NCI-H2081 treated with DMSO at 0.1 percent for 48 hours (cell line): ENCODE measurements at places on chromosomes 2 and 18.

DNA sequence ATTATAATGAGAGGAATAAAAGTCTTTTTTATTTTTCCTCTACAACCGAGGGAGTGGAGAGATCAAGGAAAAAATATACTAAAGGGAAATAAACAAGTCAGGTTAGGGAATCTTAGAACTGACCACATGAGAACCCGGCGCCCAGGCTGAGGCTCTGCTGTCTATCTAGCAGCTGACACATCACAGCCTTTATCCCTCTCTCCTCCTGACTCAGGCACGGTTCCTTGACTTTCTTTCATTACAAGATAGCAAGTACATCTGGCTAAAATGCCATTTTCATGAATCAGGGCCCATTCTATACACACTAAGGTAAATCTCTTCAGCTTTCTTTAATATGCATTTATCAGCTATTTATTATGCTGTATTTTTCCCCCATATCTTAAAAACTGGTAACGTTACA is 296.0 kb downstream of the TMX3 start:
- no peak for DNase-seq

GRCh38 chr2:215931256-215931903 is 82.0 kb downstream of the MREG start:
- DNase-seq, result peak; percentile 9

DNA sequence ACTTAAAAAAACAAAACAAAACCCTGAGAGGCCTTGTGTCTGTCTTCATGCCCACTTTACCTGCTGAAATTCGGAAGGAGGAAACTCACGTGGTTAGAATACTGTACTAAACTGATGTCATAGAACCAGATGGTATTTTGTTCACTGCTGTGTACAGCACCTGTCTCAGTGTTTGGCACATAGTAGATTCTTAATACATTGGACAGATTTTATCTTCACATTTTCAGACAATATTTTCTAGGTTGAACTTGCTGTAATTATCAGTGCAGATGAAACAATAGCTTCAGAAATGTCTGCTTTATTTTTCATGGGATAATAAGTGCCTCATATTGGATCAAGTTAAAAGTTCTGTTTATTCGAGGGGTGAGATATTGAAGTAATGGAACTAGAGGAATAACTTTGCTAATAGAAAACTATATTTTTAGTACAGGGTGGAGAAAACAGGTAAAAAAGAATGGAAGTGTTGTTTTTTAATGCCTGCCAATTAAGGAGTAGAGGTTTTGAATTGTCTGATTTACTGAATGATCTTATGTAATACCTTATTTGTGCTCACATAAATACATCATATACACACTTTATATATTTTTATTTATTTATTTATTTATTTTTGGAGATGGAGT is 23.7 kb downstream of the DDX1 start:
- no peak for DNase-seq

- DNase-seq, result no peak
These were observed 531.8 kb downstream of the ZEB2 start for GRCh38 chr2:143988082-143988481.

- DNase-seq, result no peak
These were observed 1.7 kb downstream of the FOSL2 start for GRCh38 chr2:28394331-28394877.

DNA sequence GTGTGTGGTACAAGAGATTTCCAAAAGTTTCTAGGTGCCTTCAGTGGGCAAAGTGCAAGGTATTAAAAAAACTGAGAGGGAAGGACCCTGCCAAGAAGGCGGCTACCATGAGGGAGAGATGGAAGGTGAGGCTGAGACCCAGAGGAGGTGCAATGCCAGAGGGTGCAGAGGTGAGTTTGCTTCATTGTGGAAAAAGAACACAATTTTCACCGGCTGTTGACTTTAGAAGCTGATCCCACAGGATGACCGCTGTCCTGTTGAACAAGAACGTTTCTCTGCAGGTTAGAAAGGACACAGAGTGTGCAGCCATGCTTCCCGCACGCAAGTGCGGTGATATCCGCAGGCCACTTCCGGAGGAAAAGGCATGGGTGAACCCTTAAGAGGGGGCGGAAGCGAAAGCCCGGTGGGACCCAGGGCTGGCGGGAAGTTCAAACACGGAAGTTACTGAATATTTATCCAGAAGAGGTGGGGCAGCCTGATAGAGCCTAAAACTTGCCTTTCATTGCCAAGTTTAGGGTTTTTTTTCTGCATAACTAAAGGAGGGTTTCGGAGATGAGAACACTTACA is 16.6 kb downstream of the SP110 start:
- no peak for DNase-seq

DNA sequence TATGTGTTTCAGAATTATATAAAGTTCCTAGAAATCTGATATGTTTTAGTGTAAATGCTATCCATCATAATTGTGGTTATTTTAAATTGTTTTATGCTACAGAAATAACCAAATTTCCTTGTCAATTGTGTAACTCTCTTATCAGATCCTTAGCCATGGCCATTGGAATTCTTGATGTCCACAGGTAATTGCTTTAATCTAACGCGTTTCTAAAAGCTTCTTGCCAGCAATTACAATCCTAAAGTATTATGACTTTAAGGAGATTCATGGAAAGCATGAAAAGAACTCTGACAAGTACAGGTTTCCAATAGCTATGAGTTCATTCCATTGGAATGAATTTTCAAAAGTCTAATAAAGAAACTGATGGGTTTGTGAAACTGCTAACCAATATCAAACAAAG is 472.1 kb downstream of the ERBB4 start:
- no peak for DNase-seq

- no peak for DNase-seq
These were observed 120.9 kb downstream of the MMADHC start for GRCh38 chr2:149466635-149467034.

GRCh38 chr2:48946449-48947048 is 191.0 kb upstream of the LHCGR start:
- DNase-seq, result peak; percentile 69

- DNase-seq, result no peak
These were observed 16.0 kb downstream of the EVX2 start for GRCh38 chr2:176067589-176068418.

- no peak for DNase-seq
These were observed 155.6 kb upstream of the PIEZO2 start for GRCh38 chr18:11304928-11305327.

- DNase-seq, result no peak
These were observed 22.9 kb upstream of the CAVIN2 start for GRCh38 chr2:191869781-191870180.

DNA sequence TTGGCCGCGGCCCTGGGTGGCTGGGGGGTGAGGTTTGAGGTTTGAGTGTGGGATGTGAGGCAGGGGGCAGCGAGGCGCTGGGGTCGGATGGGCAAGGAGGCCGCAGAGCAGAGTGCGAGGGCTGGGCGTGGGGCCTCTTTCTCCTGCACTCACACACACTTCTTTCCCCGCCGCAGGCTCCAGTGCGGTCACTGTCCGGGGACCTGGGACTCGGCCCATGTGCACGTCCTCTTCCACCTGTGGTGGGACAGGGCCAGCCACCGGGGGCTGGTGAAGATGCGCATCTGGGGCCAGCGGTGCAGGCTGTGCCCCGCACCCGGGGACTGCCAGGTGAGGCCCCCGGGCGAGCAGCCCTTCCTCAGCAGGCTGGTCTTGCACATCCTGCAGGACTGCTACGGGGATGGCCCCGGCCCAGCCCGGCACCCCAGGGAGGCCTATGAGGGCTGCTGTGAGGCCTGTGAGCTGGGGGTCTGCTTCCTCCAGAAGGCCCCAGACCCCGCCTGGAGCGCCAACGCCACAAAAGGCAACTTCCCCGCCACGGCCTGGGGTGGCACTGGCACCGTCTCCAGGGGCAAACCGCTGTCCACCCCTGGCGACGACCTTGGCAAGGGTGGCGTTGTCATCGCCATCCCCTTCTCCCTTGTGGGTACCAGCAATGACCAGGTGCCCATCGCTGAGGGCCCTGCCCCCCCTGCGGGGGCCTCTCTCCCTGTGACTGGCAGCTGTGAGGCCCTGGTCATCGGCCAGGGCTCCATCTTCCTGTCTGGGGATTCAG is 2.2 kb downstream of the RTP5 start:
- DNase-seq, result no peak

DNA sequence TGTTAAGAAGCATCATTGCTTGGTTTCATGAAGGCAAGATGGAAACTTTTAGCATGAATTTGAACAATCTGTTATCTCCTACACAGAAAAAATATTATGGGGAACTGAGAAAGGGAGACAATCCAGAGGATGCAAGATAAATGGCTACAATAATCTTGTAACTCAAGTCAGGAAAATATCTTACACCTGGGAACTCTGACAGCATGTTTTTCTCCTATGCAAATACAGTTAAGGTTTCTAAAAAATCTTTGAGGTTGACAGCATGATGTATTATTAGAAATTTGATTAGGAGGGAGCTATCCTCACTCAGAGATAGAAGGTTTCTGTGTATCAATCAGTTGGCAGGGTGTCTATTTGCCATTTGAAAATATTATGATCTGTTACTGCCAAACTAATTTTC is 75.6 kb downstream of the GPD2 start:
- no peak for DNase-seq

- DNase-seq, result no peak
These were observed 53.9 kb upstream of the CTLA4 start for GRCh38 chr2:203813684-203814083.

- DNase-seq, result no peak
These were observed 2.7 kb downstream of the PTMA start for GRCh38 chr2:231710799-231711676.
